T47D (cell line): ENCODE measurements at places on chromosomes 4 and X.

- DNase-seq = no peak
Measured at GRCh38 chr4:1523033-1523432, 116.8 kb upstream of the NKX1-1 start.

DNA sequence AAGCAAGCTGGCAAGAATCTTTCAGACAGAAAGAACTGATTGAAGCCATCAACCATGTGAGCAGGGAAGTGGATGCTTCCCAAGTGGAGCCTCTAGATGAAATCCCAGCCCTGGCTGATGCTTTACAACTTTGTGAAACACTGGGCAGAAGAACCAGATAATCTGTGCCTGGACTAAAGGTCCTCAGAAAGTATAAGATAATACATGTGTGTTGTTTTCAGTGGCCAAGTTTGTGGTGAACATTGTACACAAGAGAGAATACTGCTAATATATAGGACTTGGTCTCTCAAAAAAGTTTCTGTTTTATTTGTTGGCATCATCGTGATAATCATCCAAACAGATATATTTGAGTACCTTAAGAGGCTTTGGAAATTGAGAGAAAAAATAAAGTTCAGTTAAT is 1367.8 kb upstream of the IGFBP7 start:
- no peak for DNase-seq

- DNase-seq = no peak
Measured at GRCh38 chrX:72358313-72358712, 52.6 kb upstream of the CITED1 start.

- no peak for DNase-seq
Measured at GRCh38 chr4:16750882-16751642, 147.4 kb downstream of the LDB2 start.

GRCh38 chrX:67587946-67588624 is 44.3 kb downstream of the AR start:
- DNase-seq = no peak

- no peak for DNase-seq
Measured at GRCh38 chr4:184889666-184890335, 64.0 kb upstream of the ACSL1 start.

- no peak for DNase-seq
Measured at GRCh38 chrX:123425904-123426303, 241.8 kb downstream of the GRIA3 start.

- no peak for DNase-seq
Measured at GRCh38 chr4:77263247-77263646, 106.2 kb downstream of the CCNG2 start.

GRCh38 chr4:54614149-54614548 is 43.6 kb upstream of the KIT start:
- DNase-seq = no peak

DNA sequence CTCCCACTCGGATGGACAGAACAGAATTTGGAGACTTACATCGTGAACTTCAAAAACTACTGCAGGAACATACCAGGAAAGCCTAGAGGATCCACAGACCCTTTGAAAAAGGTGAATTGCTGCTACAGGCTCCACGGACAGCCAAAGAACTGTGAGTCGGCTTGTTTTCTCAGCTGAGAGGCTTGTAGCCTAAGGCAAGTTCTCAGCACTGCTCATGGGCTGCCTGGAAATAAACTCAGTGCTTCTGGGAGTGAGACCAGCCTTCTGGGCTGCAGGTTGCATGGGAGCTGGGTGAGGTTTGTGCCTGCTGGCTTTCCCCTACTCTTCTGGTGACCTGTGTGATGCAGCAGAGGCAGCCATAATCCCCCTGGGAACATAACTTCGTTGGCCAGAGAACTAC is 1397.6 kb downstream of the FAM133A start:
- DNase-seq = no peak

GRCh38 chr4:70787496-70787895 is 52.2 kb downstream of the GRSF1 start:
- no peak for DNase-seq

DNA sequence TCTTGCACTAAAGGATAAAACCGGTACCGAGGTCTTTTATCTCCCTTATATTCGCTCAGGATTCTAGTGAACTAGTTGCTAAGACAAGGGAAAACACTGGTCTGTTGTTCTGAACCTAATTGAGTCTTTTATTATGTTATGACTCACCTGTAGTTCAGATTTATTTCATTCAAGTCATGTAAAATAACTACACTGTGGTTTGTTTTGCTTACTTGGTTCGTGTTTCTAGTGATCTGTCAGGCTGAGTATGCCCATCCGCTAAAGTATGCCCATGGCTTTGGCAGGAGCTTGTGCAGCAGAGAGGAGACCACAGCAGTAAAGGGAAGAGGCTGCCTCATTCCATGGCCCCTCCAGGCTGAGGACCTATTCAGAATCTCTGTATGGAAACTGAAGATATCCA is 126.1 kb downstream of the AFF1 start:
- DNase-seq = no peak

- DNase-seq = no peak
Measured at GRCh38 chrX:150211988-150212387, 151.1 kb upstream of the MAMLD1 start.

DNA sequence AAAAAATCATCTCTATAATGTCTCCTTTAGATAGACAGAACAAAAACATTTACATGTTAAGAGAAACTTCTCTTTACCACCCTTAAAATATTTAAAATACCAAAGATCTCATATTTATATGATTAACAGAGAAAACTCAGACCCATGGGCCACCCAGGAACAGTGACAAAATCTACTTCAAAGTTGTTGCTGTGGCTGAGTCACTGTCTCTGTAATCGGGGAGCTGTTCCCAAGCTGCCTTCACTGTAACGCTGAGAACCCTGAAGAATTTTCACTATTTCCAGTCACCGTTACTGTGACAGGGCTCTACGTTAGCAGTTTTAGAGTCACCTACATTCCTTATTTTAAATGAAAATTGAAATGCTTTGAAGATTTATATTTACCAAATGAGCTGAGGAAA is 9.0 kb upstream of the DAPP1 start:
- DNase-seq = no peak

GRCh38 chrX:71515038-71515396 is 17.9 kb upstream of the OGT start:
- DNase-seq = no peak

DNA sequence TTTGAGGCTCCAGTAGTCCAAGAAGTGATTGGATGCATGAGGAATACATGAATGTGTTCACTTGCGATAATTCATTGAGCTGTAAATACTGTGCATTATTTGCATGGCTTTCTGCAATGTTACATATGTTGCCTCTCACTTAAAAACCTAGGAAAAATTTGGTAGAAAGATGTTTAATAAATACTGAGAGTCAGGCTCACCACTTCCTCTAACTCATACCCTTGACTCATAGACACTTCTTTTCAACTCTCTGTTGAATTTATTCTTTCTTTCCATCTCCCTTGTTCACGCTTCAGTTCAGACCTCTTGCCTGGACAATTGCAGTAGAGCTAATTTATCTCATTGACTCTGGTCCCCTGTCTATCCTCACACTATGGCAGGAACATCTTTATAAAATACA is 35.8 kb upstream of the LEF1 start:
- DNase-seq = no peak

GRCh38 chr4:116860891-116861290 is 224.5 kb downstream of the TRAM1L1 start:
- no peak for DNase-seq

- DNase-seq = no peak
Measured at GRCh38 chr4:134762053-134762452, 560.5 kb upstream of the PABPC4L start.

- no peak for DNase-seq
Measured at GRCh38 chr4:103423261-103423660, 225.1 kb upstream of the CENPE start.

DNA sequence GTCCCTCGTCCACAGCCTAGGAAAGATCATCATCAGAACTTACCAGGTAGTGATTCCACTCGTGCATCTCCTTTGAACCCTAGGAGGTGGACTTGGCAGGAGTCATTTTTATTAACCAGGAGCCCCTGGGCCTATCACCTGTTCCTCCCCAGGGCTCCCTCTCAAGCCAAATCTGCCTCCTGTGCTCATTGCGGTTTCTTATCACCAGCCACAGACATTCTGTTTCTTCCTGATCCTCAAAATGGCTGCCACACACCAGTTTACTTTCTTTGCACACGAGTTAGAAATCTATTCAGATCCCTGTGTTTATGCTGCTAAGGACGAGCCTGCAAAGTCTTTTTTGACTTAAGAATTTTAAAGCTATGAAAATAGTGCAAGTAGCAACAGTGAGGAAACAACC is 354.5 kb upstream of the BOD1L1 start:
- DNase-seq = no peak

DNA sequence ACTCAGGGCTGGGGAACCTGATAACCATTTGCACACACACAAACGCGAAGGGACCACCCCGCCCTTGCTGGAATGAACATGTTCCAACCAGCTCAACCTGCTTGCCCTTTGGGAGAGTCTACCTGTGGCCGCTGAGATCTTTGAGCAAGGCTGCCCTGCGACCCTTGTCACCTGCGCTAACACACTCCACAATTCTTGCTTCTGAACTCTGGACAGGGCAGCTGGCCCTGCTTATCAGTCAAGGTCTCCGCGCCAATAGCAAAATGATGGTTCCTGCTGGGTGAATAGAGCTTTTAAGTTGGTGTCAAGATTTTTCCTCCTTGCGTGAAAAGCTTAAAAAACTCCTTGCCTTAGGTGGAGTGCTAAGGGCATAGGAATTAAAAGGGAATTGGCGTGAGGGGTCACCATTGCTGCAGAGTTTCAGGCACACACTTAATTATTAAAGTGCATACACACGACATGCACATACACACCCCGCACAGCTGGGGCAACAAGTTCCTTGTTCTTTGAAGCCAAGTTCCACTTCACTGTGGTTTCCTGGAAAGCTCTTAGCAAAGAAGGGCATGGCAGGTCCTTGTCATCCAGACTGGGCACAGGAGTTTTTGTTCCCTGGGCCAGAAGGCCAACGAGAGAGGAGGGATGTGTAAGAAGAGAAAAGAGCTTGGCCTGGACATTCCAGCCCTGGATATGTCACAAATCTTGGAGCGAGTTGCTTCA is 207.7 kb downstream of the STIM2 start:
- DNase-seq = no peak

DNA sequence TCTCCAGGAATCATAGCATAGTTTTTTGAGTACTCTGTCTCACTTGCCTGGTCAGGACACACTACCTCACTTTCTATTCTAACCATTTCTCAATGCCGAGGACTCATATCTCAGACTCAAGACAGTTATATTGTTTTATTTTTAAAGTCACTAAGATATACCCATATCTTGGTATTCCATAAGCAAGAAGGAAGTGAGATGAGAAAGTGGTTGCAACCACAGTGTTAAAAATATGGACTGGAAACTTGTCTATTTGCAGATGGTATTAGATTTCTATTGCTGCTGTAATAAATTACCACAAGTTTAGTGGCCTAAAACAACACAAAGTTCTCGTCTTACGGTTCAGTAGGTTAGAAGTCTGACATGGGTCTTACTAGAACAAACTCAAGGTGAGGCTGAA is 344.8 kb upstream of the MAGEB2 start:
- no peak for DNase-seq

DNA sequence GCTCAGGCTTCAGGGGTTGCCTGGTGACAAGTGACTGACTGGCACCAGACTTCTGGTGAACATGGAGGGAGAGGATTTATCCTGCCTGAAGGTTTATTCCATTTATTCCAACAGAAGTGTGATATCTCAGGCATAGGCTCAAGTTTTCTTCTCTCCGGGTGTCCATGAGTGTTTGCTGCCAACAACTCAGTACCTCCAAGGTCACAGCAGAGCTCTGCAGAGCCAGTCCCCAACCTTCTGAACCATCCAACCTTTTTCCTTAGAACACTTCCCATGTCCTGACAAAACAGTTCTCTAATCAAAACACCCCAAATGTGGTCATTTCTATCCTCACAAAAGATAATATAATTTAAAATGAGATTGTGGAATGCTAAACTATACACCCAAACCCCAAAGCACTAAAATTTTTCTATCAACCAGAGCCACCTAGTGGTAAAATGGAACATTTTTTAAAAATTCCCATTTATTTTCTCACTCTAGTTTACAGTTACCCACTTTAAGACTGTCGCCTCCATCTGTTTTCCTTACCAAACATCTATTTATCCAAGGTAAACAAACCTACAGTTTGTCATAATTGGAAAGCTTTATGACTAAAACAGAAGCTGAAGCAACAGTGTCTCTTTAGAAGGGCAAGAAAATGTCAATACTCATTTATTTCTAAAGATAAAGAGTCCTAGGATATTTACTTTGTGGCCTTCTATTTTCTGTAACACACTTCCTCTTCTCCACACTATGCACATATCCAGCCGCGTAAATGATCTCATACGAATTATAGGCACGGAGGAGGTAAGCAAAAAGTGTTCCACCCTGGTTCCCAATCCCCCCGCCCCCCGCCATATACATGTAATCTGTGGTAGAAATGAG is 39.5 kb downstream of the TMEM154 start:
- peak; percentile 19 for DNase-seq

DNA sequence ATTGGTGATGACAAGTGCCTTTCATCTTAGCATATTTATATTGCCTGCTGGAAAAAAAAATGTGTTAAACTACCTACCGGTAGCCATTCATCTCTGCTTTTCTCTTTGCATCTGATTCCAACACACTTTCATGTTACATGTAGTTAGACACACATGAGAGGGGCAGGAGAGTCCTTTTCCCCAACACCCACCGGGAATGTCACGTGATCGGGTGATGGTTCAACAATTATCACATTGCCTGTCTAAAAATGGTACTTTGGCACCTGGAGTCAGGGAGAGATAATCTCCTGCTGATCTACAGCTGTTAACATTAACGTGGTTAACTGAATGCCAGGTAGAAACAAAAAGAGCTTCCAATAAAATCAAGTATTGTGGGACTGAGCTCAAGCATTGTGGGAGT is 19.6 kb upstream of the PBDC1 start:
- DNase-seq = no peak

DNA sequence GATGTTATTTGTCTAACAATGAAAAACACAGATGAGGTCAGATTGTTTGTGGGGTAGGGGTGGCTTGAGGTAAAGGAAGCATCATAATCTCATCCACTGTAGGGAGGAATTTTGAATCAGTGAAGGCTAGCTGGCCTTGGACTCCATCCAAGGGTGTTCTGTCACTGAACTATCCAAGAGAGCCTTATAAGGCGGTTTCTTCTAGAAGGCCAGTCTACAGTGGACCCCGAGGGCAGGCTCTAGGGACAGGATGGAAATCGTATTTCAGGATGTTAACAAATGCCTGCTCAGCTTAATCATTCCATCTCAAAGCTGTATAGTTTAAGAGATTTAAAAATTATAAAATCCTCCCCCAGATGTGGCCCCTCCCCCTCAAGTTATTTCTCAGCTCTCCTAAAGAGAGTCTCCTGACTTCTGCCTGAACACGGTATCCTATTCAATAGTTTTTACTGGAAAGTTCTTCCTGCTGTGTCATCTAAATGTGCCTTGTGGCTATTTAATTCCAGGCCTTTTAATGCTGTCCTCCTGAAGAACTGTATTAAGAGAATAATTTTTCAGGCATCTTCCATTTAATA is 8.0 kb downstream of the IGFBP7 start:
- no peak for DNase-seq

DNA sequence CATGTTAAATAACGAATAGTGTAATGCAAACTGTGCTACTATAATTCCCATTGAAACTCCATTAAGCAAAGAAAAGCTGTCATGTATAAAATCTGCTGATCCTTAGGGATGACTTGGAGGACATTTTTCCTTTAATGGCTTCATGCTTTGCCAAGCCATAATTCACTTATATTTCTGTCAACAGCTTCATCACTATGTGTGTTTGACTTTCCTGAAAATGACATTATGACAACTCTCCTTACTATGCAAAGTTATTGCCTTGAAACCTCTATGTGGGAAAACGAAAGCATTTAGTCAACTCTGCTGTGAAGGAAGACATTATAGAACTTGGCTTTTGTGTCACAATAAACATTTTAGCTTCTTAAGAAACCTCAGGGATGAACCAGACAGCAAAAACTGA is 210.5 kb downstream of the GRXCR1 start:
- no peak for DNase-seq
